ENCODE measurements at places on chromosomes 5 and 9. TPM values are rescaled to one million over a fixed set of nuclear protein-coding genes. Genes with fewer than 3 reads are reported as not detected.

The CNTNAP3 gene
- not detected for total RNA-seq

The STPG3 gene
- total RNA-seq: not detected

The IFNK gene
- total RNA-seq: not detected

The GCNT4 gene
- 2.4 TPM for total RNA-seq

DNA sequence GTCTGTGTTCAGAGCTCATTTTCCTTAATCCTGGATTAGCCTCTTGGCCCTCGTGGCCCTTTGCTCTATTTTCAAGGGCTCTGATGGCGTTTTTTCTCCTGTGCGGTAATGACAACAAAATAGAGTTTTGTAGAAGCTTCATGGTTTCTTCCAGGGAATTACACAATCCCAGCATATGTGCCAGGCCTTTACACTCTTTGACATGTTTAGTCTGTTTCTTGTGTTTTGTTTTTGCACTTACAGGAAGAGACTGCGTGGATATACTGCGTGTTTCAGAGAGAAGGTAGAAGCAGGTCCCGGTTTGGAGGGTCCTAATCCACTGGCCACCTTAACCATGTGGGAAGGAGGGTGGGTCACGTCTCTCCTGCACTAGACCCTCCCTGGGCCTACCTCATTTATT lies 400.2 kb upstream of the IRX4 start:
- no peak for DNase-seq

- no peak for DNase-seq
Measured at GRCh38 chr5:36452424-36453006, 150.8 kb upstream of the RANBP3L start.

GRCh38 chr5:80854583-80854982 lies 105.6 kb upstream of the RASGRF2 start:
- DNase-seq: no peak

DNA sequence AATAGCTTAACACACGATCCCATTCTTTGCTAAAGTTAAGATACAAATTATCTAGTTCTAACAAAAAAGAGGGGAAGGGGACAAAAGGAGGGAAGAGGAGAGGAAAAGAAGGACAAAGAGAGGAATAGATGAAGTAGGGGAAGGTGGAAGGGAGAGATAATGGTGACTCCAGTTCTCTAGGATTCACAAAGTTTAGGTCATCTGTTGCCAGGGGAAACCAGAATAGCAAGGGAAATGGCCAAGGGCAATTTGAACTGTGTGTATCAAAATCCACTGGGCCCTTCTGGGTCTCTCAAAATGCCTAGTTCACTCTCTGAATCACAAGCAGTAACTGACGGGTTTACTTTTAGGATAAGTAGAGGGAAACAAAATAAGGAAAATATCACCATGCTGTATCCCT lies 7.6 kb downstream of the SLC24A2 start:
- no peak for DNase-seq

GRCh38 chr9:12906646-12907045 lies 131.8 kb downstream of the LURAP1L start:
- no peak for DNase-seq

DNA sequence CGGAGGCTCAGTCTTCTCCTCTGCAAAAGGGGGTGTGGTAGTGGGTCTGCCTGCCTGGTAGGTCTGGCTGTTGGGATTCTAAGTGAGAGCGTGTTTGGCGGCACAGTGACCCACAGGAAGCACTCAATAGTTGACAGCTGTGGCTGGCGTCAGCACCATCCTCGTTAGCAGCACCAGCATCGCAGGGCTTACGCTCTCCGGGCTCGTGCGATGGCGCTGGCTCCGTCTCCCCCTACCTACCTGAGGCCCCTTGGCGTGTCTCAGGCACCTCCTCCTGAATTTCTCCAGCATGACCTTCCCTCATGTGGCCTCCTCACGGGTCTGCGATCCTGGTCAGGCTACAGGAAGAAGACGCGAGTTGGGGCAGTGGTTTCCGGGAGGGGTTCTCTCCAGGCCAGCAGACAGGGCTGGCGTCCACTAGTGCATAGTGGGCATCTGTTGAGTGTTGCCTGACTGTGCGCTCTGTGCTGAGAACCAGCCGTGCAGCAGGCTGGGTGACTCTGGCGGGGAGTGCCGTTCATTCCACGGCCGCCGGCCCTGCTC lies 66.9 kb downstream of the HMCN2 start:
- DNase-seq: no peak

DNA sequence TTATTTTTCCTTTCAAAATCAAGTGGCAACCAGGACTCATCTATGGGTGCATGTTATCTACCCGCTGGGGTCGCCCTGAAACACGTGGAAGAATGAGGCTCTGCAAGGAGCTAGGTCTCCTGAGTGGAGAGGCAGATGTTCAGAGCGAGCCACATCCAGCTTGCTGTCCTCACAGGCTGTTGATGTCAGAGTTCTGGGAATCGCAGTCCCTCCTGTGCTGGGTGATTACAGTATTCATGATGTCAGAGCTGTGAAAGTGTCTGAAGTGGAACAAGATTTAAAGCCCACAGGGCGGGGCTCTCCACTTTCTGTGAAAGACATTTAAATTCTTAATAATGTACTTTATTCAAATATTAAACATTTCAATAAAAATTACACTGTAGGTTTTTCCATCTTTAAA lies 24.4 kb upstream of the LMX1B start:
- DNase-seq: no peak

- no peak for DNase-seq
Measured at GRCh38 chr5:98206566-98206965, 566.9 kb upstream of the RGMB start.

DNA sequence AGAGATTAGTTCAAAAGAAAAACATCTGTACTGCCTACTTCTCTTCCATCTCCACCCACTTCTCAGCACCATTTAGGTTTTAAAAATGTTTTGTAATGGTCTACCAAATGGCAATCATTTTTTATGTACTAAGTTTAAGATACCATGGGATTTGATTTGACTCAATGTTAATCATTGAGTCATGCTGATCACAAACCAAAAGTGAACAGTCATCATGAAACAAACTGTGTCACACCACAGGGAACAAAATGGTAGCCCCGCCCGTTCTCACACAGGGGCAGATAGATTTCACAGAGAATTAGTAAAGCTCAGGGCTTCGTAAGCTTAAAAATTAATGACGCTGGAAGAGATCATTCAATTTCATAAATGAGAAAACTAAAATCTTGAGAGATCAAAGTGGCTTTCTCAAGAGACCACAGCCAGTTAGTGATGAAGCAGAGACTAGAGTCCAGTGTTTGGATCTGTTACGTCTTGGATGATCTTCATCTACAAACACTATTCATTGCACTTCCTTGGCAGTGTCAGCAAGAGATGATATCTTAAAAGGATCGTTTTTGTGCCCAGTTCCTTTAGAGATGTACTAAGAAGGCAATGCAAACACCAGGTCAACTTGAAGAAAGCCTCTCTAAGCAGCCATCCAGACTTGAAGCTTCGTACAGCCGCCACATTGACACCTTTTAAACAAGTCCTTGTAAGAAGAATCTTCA lies 33.9 kb upstream of the TRIO start:
- DNase-seq: peak; percentile 54
